ENCODE measurements at places on chromosomes 6 and 20.

DNA sequence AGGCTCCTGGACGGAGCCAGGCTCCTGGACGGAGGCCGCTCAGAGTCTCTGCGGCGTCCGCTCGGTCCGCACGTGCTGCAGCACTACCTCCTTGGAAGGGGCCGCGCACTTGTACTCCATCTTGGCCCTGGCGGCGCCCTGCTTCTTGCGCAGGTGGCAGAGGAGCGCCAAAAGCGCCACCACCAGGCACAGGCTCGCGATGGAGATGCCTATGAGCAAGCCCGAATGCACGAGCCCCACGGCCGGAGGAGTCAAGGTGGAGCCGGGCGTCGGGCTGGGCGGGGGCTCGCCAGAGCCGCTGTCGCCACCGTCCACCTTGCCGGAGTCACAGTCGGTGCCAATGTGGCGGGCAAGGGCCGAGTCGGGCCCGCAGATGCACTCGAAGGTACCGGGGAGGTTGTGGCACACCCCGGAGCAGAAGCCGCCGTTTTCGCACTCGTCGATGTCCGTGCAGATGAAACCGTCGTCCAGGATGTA, 1.7 kb downstream of the THBD start:
- no peak for DNase-seq

- no peak for DNase-seq
Measured at GRCh38 chr20:4060856-4061695, 45.7 kb upstream of the RNF24 start.

DNA sequence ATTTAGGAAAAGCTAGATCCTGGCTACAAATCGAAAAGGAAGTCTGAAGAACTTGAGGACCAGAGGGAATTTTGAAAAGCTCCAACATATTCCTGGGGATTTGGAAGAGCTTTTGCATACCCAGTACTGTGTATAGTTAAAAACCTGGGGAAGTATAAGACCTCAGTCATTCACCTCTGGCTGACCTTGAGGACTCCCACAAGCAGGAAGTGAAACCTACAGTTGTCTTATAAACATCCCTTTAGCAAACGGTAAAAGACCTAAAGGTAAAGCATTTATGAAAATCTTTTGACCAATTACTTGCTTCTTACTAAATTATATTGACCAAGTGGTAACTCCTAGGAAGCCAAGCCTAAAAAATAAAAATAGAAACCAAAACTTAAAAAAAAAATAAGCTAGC, 175.0 kb downstream of the HAO1 start:
- no peak for DNase-seq

DNA sequence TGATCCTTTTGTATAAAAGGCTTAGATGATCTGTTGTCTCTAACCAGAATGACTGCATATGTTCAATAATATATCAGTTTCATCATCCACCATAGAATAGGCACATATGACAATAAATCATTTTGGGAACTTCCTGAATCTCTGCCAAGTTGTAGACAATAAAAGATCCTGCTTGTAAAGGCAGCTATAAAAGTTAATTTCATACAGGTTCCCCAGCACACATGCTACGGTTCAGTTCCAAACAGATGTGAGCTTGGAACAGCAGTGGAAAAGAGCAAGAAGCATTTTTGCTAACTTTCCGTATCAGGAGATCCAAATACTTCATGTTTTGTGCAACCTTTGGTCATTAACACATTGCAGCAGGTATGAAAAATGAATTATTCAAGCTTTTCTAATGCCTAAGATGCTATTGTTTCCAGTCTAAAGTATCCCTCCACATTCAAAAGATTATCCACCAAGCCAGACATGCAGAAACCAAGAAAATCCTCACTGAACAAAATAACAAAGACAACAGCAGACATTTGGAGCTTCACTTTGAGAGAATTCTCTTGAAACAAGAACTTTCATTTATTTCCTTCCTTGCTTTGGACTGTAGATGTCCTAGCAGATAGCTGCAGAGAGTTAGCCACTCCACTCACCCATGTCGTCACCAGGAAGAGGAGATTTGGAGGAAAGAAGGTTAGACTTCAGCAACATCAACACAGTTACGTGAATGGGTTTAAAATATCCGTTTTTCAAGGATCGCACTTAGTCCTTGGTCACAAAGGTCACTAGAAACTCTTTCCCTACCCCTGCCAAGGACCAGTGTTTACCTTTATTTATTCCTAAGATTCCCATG, 453.5 kb upstream of the JARID2 start:
- no peak for DNase-seq

GRCh38 chr20:5474646-5475550, 158.1 kb upstream of the PROKR2 start:
- DNase-seq, result no peak

DNA sequence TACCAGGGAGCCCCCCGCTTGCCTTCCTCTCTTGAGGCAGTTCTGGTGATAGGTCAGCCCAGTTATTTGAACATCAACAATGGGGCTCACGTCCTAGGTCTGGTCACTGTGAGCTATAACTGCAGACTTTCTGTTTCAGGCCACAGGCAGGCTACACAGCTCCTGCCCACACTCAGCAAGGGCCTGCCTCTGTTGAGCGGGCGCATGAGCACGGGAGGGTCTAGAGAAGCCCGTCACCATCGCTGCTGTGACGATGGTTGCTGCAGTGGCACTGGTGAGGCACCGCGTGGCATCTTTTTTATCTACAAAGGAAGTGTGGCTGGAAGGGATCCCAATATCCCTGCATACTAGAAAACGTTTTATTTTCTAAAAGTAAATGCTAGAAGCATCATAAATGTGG, 77.8 kb downstream of the RAMACL start:
- DNase-seq, result no peak

- DNase-seq, result peak; percentile 18
Measured at GRCh38 chr6:5905431-5906339, 101.0 kb downstream of the NRN1 start.

DNA sequence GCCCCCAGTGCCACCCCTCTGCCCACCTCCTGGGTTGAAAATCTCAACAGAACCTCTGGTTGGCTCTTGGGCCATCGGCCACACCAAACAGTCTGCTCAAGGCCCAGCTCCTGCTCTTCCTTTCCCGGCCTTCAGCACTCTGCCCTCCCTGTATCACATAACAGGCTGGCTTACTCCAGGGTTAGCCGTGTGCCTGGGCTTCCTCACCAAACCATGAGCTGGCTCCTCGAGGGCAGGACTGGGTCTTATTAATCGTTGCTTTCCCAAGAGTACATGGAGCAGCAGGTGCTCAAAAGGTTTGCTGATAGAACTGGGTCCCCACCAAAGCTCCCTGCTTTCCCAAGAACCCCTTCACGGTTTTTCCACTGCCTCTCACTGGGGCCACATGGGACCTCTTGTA, 12.7 kb upstream of the FAM83C start:
- DNase-seq, result no peak

DNA sequence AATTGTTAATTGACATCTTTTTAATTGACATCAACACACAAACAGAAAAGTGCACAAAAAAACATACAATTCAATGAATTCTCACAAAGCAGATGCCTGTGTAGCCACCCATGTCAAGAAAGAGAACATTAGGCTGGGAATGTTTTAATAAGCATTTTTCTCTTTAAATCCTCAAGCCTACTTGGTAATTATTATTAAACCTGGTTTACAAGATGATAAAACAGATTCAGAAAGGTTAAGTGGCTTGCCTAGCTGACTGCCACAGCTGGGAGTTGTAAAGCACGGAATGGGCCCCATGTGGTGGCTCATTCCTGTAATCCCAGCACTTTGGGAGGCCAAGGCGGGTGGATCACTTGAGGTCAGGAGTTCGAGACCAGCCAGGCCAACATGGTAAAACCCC, 90.0 kb upstream of the AKAP12 start:
- DNase-seq, result no peak

GRCh38 chr6:52588710-52589091, 11.8 kb upstream of the TRAM2 start:
- no peak for DNase-seq

- no peak for DNase-seq
Measured at GRCh38 chr20:56322681-56323080, 36.1 kb upstream of the FAM210B start.

All from non-pigmented ciliary epithelial cell (primary cell).